Kidney capillary endothelial cell (primary cell): ENCODE measurements at places on chromosomes 3 and 15.

DNA sequence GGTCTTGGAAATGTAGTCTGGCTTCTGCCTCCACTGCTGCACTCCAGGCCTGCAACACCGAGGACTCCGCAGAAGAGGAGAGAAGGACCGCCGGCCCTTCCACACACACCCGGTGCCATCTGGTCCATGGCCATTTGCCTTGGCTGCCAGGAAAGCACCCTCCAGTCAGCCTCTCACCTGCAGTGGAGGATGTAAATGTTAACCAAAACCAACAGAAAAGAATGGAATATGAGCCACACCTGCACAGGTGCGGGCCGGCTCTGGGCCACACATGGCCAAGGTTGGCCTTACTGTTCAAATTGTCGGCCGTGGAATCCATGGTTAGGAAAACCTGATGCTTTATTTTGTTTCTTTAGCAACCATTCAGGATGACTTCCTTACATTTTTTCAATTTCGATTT, 178.3 kb upstream of the C2CD4B start:
- DNase-seq: no peak

- DNase-seq: no peak
These were observed 21.1 kb upstream of the GP9 start for GRCh38 chr3:129039271-129040038.

- no peak for DNase-seq
These were observed 36.3 kb upstream of the FAM107A start for GRCh38 chr3:58613236-58614132.

GRCh38 chr3:127758013-127758412, 64.3 kb downstream of the MGLL start:
- no peak for DNase-seq

DNA sequence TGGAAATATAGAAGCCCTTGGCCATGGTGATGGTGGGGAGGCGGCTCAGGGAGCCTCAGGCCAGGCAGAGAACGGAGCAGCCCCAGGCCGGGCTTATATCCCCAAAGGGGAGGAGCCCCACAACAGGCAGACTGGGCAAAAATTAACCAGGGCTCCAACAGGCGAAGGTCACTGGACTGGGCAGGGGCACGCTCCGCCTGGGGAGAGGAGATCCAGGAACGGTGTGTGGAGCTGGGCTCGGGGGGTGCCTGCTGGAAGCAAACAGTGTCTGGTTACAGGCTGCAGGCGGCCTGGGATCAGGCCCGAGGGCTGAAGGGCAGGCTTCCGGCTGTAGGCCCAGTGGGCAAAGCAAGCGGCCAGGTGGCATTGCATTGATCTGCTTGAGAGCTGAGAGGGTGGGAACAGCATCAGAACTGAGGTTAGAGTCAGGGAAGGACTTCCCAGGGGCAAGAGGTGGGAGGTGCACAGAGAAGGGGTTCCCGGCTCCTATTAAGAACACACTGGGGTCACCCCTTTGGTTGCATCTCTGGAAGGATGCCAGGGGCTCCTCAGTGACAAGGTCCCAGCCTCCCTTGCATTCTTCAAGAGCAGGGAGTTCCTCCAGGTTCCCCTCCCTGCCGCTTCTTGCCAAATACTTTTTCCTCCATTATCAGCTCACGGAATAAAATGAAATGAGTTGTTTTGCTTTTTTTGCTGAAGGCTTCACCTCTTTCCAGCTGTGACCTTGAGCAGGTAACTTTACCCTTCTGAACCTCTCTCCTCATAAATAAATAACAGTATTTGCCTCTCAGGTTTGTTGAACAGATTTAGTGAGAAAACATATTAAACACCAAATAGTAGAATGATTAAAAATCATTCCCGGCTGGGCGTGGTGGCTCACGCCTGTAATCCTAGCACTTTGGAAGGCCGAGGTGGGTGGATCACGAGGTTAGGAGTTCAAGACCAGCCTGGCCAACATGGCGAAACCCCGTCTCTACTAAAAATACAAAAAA, 7.8 kb downstream of the ANPEP start:
- no peak for DNase-seq

GRCh38 chr15:49801796-49802195, 180.9 kb downstream of the DTWD1 start:
- DNase-seq: no peak

GRCh38 chr3:6605227-6605626, 255.7 kb upstream of the GRM7 start:
- DNase-seq: no peak

DNA sequence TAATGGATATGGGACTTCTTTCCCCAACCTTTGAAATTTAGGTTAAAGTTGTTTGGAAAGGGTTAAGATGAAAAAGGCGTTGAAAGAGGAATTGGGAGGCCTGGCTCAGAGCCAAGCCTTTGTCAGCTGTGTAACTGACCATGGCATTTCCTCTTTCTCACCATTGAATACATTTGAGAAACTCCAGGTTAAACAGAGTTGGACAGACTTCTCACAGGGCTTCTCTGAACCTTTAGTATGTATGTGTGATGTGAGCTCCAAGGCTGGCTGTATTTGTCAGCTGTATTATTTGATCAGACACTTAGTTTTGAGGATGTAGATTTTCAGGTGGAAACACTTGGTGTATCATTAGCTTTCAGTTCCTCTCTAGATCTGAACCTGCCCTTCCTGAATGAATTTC, 136.4 kb upstream of the GOLGA6L4 start:
- peak; percentile 59 for DNase-seq

- DNase-seq: peak; percentile 33
These were observed at the start of gene TXNRD3 for GRCh38 chr3:126654571-126655383. TSS of gene TXNRD3 (minus strand) at chr3:126655124.

DNA sequence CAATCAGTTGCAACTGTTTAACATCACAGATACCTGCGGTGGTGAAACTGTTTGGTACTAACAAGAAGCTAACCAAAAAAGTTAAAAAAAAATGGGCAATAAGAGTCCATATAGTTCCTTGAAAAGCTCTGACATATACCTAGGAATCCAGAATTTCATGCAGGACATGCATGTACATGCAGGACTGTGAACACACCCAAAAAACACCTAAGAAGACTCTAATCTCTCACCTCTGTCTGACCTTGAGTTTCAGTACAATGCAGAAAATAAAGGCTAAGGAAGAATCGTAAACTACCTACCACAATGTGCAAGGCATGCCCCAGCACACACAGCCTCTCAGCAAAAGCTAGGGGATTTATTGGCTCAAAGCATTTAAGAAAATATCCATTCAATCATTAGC, 110.7 kb upstream of the GOLGA8J start:
- no peak for DNase-seq

- DNase-seq: no peak
These were observed 297.2 kb upstream of the TPRG1 start for GRCh38 chr3:188874576-188874975.

DNA sequence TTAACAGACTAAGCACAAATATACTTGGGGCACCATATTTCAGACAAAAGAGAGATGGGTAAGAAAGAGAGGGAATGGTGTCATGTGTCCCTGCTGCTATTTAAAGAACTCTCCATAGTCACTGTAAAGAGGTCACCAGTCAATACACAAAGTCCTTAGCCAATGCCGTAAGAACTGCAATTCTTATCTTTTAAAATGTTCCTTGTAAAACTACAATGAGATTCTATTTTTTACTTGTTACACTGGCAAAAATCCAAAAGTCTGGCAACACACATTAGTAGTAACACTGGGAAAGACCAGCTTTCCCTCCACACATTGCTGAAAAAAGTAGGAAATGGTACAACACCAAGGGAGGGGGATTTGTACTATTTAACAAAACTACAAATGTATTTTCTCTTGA, 189.4 kb downstream of the TBC1D5 start:
- DNase-seq: no peak

- no peak for DNase-seq
These were observed 8.8 kb upstream of the LRCH3 start for GRCh38 chr3:197782230-197782629.
